ENCODE measurements at places on chromosomes 1 and 21.
A peak's percentile ranks its signal among the peaks of the same experiment; 100 is the strongest.

GRCh38 chr1:188070848-188071247 is 1242.1 kb downstream of the PLA2G4A start:
- no peak for DNase-seq

DNA sequence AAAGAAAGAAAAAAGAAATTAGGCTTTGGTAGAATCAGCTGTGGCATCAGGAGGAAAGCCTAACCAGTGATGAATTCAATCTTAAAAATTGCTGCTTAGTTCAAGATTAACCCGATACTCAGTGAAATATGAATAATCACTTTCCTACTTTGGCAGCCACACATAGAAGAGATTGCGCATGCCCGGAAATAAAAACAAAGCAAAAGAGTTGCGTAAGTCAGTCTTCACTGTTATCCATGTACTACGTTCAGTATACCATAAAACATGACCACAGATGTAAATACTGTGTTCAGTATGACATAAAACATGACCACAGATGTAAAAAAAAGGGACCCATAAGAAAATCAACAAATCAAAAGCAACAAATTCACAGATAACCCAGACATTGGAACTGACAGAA is 19.2 kb downstream of the CD1D start:
- peak; percentile 31 for DNase-seq

GRCh38 chr1:227733751-227734545 is 1.2 kb downstream of the JMJD4 start:
- peak; percentile 68 for DNase-seq

DNA sequence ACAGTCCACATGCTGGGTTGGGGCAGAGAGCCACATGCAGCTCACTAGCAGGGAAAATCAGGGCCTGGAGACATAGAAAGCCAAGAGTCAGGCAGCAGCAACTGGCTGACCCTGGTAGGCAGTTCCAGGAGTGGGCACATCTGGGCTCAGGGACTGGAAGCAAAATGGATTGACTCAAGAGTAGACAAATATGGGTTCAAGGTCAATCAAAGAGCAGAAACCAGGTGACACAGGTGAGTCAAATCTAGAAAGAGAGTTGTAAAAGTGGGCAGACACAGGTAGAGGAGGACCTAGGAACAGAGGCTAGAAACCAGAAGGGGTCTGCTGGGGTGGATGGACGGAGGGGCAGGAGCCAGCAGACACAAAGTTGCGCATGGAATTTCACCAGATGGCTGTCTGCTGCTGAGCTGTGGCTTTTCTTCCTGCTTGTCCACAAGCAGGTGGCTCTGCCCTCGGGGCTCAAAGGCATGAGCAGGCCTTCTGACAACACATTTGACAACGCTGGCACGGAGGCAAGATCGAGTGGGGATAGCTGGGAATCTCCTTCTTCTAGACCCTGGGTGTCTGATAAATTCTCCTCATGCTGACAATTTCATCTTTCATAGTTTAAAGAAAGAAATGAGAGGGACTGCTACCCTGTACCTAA is 40.8 kb upstream of the IGSF3 start:
- DNase-seq, result no peak

- peak; percentile 92 for DNase-seq
These were observed 20.2 kb downstream of the NFYC start for GRCh38 chr1:40711465-40712404.

GRCh38 chr1:26627954-26628353 is 67.9 kb upstream of the ARID1A start:
- DNase-seq, result no peak

DNA sequence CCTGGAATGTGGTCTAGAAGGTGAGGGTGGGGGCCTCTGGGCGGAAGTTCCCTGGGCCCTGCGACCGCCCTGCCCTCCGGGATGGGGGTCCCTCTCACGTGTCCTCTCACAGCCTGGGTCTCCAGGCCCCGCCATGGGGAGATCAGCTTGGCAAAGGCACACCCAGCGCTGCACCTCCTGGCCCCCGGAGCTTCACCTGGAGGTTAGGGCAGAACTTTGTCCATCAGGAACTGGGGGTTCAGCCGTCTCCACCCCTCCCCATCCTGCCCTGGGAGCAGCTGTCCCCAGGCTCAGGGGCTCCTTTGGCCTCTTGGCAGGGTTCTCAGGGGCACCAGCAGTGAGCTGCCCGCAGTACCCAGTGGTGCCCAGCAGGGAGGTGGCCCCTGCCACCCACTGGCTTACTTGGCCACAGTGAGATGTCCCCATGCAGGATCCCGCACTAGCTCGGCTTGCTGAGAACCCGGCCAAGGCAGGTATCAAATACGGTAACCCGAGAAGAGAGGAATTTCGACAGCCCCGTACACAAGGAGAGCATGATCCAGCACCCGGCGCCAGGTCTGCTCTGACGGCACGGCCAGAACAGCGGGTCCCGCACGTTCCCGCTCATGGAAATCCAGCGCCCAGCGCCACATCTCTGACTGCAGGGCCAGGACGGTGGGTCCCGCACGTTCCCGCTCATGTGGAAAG is 36.7 kb downstream of the RRP1 start:
- DNase-seq, result no peak

DNA sequence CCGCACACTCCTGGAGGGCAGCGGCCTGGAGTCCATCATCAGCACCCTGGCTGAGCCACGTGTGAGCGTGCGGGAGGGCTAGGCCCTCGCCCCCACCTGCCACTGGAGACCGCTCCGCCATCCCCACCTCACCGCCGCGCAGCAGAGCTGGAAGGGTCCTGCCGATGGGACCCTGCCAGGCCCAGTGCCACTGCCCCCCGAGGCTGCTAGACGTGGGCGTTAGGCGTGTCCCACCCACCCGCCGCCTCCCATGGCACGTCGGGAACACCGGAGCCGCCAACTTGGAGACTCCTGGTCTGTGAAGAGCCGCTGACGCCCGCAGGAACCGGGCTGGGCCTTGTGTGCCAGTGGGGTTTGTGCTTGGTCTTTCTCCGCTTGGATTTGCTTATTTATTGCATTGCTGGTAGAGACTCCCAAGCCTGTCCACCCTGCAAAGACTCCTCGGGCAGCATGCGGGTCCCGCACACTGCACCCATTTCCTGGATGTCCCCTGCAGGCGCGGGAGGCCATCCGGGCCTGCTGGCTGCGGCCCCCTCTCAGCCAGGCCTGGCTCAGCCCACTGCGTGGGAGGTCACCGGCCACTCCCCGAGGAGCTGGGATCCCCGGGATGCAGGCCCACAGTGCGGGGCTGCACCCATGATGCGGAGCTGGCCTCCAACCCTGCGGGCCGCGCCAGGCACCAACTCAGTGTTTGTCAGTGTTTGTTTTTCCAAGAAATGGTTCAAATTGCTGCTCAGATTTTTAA is 6.0 kb downstream of the LY9 start:
- no peak for DNase-seq

GRCh38 chr1:3033040-3033789 is 11.9 kb downstream of the ACTRT2 start:
- DNase-seq, result no peak

- DNase-seq, result no peak
These were observed 31.0 kb upstream of the SOX13 start for GRCh38 chr1:204041803-204042505.

GRCh38 chr1:184472136-184472535 is 85.3 kb downstream of the C1orf21 start:
- no peak for DNase-seq

DNA sequence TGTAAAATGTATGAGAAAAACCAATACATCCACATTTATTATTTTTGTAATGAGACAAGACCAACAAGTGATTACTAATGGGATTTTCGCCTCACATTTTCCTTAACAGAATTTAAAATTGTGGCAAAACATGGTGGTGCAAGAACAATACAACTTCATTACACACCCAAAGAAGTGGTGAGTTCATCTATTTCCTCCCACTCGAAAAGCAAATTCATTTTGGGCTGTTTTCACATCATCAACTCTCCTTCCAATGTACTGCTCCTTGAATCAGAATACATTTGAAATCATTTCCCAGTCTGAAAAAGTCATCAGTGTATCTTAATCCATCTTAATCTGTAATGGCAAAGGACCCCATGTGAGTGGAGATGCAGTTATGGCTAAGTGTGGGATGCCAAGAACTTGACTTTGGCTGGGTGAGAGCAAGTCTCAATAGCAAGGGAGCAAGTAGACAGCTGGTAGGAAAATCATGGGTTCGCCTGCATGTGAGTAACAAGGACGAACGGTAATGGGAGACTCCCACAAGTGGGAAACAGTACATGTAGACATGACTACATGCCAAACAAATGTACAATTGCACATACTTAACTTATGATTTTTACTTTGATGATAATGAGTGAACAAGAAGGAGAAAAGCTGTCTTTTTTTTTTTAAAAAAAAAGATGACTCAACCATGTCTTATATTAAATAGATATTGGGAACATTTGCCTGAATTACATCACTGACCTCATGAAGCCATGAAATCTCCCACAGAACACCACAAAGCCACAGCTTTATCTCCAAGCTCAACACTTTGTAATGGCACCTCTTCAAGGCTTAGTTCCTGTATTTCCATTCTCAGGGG is 46.0 kb downstream of the RUNX1 start:
- DNase-seq, result peak; percentile 66

DNA sequence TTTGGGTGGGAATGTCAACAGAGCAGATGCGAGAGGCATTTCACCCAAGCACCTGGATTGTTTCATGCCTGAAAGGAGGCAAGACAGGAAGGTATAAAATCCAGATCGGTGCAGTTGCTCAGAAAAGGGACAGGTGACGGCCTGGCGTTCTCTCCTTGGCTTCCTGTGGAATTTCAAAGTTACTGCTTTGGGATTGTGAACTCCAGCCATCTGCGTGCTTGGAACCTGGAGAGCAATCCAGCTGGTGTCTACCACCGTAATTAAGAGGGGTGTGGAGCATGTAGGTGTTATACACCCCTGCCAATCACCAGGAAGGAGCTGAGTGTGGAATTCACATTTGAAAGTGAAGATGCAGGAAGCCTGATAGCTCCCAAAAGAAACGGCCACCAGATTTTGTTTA is 286.1 kb downstream of the KIF26B start:
- DNase-seq, result no peak

DNA sequence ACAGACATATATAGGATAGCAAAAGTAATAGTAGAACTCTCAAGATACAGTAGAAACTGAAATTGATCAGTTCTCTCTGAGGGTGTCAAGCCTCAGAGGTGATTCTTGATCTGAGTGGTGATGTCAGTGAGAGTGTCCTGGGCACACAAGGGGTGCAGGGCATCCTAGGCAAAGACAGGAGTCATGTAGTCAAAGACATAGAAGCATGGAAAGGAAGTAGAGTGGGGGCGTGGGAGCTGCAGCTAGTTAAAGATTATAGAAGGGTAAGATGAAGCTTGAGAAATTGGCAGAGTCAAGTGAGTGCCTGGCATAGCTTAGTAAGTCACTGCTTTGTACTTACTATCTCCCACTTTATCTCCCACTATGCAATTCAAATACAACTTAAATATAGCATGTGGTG is 22.8 kb downstream of the CDC7 start:
- DNase-seq, result no peak

GRCh38 chr1:205917466-205918238 is 25.6 kb downstream of the SLC26A9 start:
- no peak for DNase-seq

GRCh38 chr1:113647164-113647563 is 112.1 kb downstream of the PHTF1 start:
- DNase-seq, result no peak

- peak; percentile 21 for DNase-seq
These were observed 298.9 kb downstream of the KCNT2 start for GRCh38 chr1:196309386-196309785.

- DNase-seq, result peak; percentile 71
These were observed 34.0 kb downstream of the SLC45A1 start for GRCh38 chr1:8351693-8352470.

DNA sequence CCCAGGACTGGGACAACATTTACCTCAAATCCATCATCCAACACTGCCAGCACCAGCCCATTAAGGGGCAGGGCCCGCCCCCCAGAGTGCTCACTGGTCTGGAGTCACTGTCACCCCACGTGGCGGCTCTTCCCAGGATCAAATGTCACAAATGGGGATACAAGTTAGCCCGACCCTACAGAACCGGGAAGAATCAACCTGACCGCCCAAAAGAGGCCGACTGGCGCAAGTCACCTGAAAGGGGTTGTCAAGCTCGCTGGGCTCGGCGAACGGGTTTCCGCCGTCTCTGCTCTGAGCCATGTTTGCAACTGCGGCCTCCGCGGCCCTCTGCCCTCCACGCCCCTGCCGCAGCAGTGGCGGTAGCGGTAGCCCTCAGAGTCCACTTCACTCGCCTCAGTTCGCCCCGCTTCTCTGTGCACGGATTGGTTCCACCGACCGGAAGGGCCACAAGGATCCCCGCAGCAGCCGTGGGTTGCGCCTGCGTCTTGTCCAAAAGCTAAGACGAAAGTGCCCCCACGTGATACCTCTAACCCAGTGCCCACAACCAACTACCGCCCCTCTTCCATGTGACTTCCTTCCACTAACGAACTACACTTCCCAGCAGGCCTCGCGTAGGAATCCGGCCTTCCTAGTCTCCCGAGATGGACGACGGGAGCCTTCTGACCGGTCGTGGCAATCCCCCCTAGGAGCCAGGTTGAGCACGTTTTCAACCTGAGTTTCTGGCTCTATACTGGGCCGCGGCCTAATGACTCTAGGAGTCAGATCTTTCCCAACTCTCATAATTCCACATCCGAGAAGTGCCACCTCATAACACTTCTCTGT is at the start of gene SCAMP3:
Gene SCAMP3, minus strand, starts transcription at position 509 of the 822 bp plus-strand sequence. Its CDS starts 209 bp downstream, at position 300.
- peak; percentile 99 for DNase-seq

GRCh38 chr21:37368541-37369279 is 2.1 kb downstream of the DYRK1A start:
- peak; percentile 88 for DNase-seq

GRCh38 chr21:15625363-15625762 is 104.4 kb upstream of the USP25 start:
- peak; percentile 44 for DNase-seq

- peak; percentile 12 for DNase-seq
These were observed 26.9 kb downstream of the EDARADD start for GRCh38 chr1:236421022-236421421.

DNA sequence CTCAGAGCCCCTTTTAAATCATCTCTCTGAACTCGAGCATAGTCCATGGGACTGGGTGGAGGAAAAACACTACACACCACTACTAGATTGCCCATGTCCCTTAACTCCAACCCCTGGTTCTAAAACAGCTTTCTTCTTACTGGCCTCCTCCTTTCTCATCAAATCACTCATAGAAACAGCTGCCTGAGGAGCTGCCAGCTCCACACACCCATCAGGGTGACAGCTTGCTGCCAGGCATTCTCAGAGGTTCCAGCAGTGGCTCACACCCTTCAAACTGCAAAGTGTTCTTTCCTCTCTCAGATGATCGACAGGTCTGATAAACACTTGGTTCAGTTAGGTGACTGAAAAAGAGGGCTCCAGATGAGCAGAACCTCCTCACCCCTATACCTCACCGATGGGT is 543.0 kb upstream of the PLXNA2 start:
- DNase-seq, result no peak

GRCh38 chr21:35989138-35989735 is 71.1 kb downstream of the SETD4 start:
- peak; percentile 29 for DNase-seq

Data from mammary epithelial cell (primary cell).